ENCODE measurements at places on chromosomes 4 and X.

DNA sequence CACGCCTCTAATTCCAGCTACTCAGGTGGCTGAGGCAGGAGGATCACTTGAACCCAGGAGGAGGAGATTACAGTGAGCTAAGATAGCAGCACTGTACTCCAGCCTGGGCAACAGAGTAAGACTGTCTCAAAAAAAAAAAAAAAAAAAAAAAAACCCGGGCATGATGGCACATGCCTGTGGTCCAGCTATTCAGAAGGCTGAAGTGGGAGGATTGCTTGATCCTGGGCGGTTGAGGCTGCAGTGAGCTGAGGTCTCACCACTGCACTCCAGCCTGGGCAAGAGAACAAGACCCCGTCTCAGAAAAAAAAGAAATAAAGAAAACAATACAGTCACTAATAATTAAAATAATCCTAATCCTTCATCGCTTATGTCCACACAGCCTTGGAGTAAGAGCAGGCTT, 68.1 kb downstream of the APBB2 start:
- DNase-seq, result no peak

DNA sequence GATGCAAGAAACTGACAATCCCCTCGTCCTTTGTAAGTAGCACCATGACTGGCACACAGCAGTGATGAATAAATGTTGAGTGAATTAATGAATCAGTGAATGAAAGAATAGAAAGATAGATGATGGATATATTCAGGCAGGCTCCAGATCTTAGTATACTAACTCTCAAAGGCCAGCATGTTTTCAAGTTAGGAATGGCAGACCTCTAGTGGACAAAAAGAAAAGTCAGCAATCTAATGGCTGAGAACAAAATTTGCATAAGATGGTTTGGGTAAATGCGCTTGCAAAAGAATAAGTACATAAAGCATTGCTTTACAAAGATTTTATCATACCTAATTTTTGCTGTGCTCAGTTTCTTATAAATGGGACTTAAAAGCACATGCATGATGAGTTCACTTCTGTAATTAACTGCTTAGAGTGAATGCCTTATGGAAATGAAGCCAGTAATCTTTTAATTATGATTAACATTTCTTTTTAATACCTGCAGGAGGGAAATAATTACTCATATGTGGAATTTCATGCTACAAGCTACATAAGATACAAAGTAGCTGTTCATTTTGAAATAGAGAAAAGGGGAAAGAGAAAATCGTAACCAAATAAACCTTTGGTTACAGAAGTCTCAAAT, 126.9 kb upstream of the GPRIN3 start:
- DNase-seq, result no peak

DNA sequence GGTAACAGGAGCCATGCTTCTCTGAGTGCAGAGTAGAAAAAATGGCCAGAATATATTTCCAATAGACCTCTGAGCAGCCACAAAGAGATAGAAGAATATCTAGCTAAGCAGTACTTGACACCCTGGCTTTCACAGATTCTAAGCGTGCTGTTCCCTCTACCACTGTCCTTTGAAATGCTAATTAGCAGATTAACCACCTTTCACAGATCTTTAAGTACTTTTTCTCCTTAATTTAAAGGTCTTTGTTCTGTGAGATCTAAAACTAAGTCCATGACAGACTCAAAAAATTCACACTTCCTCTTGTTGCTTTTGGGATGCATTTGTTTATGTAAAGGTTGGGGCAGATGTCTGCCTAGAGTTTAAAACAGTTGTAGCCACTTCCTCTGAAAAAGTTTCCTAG, 28.3 kb upstream of the MAGEC2 start:
- DNase-seq, result no peak

- DNase-seq, result no peak
Observed at GRCh38 chr4:175146799-175147198, 228.6 kb downstream of the ADAM29 start.

GRCh38 chr4:96126227-96126626, 286.3 kb downstream of the PDHA2 start:
- DNase-seq, result no peak

- DNase-seq, result no peak
Observed at GRCh38 chr4:7941965-7942496, 2.4 kb upstream of the AFAP1 start.

DNA sequence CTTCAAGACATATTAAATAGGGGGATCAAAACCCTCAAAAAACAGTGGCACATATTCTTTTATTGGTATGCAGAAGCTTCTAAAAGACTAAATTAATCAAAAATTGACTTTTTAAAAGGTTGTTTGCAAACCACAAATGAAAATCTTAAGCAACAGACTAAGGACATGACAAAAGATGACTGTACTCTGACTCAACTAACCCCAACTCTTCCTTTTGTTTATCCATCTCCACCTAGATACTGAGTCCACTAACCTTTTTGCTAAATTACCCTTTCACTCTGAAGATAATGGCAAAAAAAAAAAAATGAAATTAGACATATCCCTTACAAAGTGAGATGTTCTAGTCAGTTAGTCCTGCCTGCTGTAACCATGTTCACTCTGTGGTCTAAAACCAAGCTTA, 91.6 kb upstream of the NLRP2B start:
- DNase-seq, result no peak

DNA sequence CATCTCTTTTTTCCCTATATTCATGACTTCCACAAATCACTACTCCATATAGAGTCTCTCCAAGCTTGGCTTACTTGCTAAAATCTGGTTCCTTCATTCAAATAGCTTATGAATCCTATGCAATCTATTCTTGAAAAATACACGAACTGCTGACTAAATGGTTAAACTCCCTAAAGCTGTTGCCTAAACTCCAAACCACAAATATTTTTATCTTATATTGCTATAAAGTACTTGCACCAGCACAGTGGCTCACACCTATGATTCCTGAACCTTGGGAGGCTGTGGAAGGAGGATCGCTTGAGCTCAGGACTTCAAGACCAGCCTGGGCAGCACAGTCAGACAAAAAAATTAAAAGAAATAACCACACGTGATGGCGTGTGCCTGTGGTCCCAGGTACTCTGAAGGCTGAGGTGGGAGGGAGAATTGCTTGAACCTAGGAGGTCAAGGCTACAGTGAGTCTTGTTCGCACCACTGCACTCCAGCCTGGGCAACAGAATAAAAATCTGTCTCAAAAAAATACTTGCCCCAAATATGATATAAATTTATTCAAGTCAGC, 2.2 kb downstream of the FBXO8 start:
- DNase-seq, result no peak

DNA sequence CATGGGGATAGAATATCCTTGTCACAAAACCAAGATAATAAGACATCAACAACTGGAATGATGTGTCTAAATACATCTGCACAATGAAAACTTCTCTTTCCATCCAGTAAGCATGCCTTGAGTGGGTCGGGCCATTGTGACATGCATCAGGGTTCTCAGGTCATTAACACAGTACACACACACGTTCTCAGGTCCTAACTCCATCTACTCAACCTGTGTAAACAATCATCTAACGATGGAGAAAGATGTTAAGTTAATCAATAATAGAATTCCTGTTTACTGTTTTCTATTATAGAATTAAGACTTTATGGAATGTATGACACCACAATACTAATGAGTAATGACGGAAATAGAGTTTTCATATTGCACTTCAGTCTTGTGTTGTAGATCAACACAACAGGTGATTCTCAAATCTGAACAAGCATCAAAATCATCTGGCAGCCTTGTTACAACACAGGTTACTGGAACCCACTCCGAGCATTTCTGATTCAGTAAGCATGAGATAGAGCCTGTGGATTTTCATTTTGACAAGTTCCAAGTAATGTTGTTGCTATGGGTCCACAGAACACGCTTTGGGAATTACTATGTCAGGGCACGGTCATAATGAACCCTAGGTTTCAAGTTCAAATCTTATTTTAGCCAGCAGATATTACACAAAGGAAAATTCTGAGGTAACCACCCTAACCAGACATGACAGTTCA, 315.8 kb upstream of the TEX13C start:
- no peak for DNase-seq

GRCh38 chrX:25012433-25012735, 3.4 kb downstream of the ARX start:
- DNase-seq, result no peak

- no peak for DNase-seq
Observed at GRCh38 chr4:15897577-15897976, 41.0 kb downstream of the FGFBP1 start.

GRCh38 chrX:74251006-74251930, 52.7 kb upstream of the ZCCHC13 start:
- DNase-seq, result no peak

- no peak for DNase-seq
Observed at GRCh38 chrX:155313766-155314165, 20.6 kb downstream of the CLIC2 start.

- no peak for DNase-seq
Observed at GRCh38 chr4:108772402-108772801, 9.5 kb upstream of the ETNPPL start.

DNA sequence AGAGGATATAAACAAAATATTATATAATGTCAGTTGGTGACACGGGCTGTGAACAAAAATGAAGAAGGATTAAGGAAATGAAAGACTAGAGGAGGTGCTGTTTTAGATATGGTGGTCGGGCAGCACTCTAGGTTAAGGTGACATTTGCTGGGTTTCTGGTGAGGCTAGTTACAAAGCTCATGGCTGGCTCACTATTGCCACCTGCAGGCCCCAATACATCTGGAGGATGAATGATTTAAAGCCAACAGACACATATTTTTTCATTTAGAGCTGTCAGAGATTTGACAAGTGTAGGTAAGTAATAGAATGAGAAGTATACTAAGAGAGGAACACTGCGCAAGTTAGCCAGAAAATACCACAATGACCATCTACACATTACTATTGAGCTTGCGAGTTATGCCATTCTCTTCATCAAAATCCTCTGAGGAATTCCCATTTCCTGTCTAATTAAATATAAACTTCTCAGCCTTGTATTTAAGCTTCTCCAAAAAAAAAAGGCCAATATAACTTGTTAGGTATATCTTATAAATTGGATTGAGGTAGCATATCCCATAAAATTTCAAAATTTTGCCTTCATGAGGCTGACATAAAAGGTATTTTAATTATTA, 6.4 kb upstream of the FGG start:
- DNase-seq, result peak; percentile 62

DNA sequence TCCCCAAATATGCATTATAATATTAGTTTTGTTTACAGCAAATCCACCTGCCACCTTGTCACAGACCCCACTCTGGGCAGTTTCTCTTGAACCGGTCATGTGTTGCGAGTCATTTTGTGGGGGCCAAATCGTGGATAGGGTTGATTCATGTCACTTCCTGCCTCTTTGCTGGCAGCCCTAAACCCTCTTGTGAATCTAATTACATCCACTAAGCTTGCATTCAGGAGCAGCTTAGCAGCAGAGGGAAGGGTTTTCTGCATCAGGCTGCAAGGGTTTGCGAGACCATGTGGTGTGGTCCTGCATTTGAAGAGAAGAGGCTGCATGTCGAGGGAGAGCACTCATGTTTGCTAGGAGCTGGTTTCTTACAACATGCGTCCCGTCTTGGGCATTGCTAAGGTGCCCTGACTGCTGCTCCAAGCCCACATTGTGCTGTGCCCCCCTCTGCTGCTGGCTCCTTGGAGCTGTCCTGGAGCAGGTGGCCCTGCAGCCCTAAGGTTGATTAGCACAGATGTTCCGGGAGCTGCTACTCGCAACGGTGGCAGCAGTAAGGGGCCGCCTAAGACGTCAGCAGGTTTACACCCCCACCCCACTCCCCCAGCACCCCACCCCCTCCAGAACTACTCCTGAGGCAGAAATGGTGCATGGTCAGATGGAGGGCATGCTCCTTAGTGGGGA, 88.9 kb upstream of the CLDN34 start:
- DNase-seq, result no peak

GRCh38 chr4:99679204-99679603, 21.6 kb upstream of the C4orf54 start:
- no peak for DNase-seq

GRCh38 chrX:134695999-134696398, 37.7 kb upstream of the PLAC1 start:
- no peak for DNase-seq

DNA sequence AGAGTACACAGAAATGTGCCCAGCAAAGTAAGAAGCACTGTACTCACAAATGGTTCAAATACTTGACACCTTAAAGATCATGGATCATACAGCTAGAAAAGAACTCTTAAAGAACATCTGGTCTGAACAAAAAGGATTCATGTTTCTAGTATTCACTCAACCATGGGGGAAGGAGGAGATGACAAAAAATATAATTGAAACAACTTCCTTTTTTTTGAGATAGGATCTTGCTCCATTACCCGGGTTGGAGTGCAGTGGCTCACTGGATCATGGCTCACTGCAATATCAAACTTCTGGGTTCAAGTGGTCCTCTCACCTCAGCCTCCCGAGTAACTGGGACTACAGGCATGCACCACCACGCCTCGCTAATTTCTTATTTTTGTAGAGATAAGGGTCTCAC, 6.0 kb downstream of the DHX15 start:
- no peak for DNase-seq

DNA sequence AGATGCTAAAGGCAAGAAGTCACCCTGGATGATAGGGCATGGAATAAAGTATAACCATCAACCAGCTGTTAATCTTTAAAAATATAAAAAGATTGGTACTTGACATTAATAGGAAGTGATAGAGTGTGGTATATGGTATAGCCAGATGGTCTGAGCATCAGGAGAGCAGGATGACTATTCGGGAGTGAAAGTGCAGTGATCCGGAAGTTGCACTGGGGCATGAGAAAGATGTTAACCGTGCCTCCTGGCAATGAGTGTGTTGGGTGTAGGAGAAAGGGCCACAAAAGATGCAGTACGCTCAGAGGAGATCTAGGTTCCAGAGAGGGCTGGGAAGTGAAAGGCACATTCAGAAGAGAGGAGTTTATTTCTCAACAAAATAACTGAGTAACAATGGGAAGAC, 65.0 kb downstream of the TSPAN7 start:
- DNase-seq, result no peak

GRCh38 chrX:23898412-23898959, 9.3 kb downstream of the APOO start:
- DNase-seq, result no peak

- no peak for DNase-seq
Observed at GRCh38 chrX:102765217-102765616, 44.7 kb downstream of the GPRASP3 start.

- no peak for DNase-seq
Observed at GRCh38 chr4:74262522-74262921, 45.7 kb upstream of the EPGN start.

- DNase-seq, result peak; percentile 44
Observed at GRCh38 chrX:4547213-4547836, 833.9 kb upstream of the PRKX start.

DNA sequence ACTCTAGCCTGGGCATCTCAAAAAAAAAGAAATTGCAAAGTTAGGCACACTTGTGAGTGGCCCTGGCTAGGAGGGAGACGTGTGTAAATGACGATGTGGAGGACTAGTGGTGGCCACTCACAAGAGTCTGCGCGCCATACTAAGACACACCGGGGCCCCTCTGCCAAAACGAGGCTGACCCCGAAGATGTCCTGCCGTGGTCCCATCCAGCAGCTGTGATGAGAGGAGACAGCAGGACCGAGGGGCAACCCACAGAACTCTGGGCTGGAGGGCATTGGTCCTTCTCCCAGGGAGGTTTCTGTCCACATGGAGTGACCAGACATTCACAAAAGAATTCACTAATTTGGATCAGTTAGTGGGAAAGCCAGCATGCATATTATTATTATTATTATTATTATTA, 47.4 kb downstream of the NOP14 start:
- no peak for DNase-seq
